ENCODE measurements at places on chromosomes 16 and 17.
A peak's percentile ranks its signal among the peaks of the same experiment; 100 is the strongest.

GRCh38 chr16:11517961-11518360 is 68.8 kb downstream of the LITAF start:
- DNase-seq, result no peak

- DNase-seq, result no peak
Observed at GRCh38 chr16:27083861-27084261, 17.1 kb downstream of the C16orf82 start.

DNA sequence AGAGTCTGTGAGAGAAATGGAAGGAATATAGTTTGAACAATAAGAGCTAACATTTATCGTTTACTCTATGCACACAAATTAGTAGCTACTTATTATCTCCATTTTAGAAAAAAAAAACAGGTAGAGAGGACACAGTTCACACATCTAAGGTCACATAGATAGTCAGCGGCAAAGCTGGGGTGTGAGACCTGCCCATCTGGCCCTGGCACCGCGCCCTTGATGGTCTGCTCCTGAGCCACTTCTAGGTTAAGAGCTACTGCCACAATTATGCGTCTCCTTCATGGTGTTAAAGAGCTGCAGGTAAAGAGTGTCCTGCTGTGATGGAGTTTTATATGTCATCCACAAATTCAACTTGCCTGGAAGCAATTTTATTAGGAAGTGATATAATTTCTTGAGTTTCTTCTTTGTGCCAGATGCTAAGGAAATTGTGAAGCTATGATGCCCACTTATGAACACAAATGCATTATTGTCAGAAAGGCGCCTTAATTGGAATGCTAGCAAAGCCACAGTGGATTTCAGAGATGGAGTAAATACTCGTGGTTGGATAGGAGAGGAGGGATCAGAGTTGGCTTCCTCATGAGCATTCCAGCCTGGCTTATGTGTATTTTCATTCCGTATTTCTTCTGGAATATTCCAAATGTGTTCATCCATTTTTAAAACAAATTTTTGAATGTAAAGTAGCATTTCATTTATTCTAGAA is 21.3 kb upstream of the MFSD6L start:
- no peak for DNase-seq

- no peak for DNase-seq
Observed at GRCh38 chr17:40309949-40310510, 1.1 kb downstream of the RARA start.

- no peak for DNase-seq
Observed at GRCh38 chr17:61528171-61528570, 62.8 kb downstream of the NACA2 start.

GRCh38 chr16:30184096-30184890 is 891 bp downstream of the CORO1A start:
- no peak for DNase-seq

DNA sequence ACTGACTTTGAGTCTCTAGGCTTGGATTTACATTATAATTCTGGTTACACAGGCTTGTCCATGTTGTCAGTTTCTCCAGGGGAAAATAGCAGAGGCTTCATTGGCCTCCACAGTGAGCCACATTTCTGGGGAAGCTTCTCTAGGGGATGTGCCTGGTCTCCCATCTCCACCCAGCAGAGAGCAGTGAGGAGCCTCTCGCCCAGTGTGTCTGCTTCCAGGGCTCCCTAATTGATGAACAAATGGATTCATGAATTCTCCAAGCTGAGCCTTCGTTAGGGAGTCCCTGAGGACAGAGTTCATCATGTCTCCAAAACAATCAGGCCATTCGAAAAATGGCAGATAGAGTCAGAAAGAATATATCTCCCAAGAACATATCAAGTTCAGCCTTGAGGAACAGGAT is 162.4 kb upstream of the TOX3 start:
- DNase-seq, result no peak

DNA sequence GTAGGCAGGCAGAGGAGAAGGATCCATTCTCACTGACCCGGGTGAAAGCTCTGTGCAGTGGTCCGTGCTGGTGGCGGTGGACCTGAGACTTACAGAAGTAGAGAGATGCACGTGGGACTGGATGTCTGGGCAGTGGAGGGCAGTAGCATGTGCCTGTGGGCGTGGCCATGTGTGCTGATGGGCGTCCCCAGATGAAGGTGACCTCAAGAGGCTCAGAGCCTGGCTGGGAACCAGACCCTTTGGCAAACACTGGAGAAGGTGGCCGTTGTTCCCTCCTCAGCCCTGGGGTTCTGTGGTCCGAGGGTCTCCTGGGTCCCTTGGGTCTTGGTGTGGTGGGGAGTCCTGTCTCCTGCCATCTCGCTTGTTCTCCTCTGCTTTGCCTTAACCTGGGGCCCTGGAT is 15.6 kb downstream of the WSCD1 start:
- no peak for DNase-seq

DNA sequence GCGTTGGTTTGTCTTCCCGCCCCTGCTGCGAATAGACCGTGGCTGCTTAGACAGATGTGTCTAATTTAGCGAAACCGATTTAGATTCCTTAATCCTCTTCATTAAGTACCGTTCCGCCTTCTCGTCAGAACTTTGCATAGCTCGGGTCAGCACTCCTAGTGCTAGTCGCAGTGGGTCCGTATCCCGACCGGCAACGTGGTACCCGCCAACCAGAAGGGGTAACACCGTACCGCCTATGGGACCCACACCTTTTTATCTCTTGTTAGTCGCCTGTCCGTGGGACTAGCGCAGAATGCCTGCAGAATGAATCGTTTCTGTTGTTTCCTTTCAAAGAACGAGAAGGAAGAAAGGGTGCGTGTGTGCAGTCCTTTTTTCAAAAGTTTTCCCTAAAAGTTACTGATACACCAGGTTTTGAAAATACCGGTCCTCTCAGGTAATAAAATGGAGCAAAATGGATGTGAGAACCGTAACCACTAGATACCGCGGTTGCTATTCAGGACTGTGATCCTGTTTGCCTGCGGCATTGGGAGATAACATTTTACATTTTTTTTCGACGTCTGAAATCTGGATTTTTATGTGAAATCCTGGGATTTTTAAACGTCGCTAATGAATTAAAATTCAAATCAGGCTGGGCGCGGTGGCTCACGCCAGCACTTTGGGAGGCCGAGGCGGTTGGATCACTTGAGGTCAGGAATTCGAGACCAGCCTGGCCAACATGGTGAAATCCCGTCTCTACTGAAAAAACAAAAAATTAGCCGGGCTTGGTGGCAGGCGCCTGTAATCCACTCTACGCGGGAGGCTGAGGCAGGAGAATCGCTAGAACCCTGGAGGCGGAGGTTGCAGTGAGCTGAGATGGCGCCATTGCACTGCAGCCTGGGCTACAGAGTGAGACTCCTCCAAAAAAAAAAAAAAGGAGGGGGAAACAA is 998 bp upstream of the SRSF1 start:
- DNase-seq, result no peak

- DNase-seq, result no peak
Observed at GRCh38 chr16:85029408-85029784, 1.8 kb downstream of the KIAA0513 start.

DNA sequence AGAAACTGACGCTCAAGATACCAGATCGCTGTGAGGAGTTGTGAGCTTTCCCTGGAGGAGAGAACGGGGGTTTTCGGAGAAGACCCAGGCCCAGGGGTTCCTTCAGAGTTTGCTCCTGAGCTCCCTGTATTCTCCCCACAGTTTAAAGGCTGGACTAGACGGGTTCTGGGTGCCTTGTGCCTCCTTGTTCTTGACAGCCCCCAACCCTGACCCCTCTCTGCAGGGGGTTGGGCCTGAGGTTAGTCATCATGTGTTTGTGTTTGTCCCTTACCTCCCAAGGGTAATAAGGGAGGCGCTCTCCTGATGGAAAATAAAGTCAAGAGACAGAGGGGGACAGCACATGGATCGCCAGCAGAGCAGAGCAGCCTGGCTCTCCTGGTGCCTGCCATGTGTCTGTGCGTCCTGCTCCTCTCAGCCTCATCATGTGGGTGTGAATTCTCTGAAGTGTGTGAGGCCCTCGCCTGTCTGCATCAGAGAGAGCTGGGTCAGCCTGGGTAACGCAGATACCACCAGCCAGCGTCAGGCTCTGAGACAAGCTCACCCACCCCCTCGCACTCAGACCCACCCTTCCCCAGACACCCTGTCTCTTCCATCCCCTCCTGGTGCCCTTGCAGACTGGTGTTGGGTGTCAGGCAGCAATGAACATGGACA is 8.7 kb downstream of the HEXIM2 start:
- no peak for DNase-seq

GRCh38 chr16:2054543-2055245 is 6.9 kb downstream of the TSC2 start:
- no peak for DNase-seq

GRCh38 chr17:44171931-44172455 is 1.5 kb downstream of the ASB16 start:
- no peak for DNase-seq

GRCh38 chr16:78057803-78058564 is 35.6 kb downstream of the CLEC3A start:
- no peak for DNase-seq

DNA sequence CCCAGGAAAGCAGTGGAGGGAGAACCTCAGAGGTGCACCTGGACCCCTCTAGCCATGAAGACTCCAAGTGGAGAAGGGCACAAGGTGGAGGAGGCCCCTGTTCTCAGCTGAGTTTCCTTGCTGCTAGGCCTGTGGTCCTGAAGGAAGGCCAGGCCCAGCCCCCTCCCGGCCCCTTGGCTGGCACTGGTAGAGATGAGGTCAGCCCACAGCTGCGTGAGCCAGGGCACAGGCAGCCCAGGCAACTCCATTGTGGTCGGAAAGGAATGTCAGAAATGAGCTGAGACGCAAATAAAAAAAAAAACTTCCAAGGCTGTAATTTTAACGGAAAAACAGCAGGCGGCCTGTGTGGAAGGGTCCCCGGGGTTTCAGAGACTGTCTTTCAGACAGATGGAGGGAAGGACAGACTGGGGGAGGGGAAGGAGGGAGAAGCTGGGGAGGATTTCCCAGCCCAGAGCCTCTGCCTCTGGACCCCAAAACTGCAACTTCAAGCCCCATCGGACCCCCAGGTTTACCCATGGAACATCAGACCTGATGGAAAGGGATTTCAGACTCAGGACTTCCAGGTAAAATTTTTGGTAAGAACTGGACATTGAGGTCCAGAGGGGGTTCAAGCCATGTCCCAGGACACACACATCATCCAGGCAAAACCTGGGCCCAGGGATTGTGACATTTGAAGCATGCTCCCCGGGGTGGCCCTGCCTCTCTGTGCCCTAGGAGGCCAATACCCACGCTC is 25.6 kb upstream of the MRPS23 start:
- peak; percentile 97 for DNase-seq

- DNase-seq, result peak; percentile 15
Observed at GRCh38 chr17:64531955-64532371, 25.2 kb downstream of the CEP95 start.

DNA sequence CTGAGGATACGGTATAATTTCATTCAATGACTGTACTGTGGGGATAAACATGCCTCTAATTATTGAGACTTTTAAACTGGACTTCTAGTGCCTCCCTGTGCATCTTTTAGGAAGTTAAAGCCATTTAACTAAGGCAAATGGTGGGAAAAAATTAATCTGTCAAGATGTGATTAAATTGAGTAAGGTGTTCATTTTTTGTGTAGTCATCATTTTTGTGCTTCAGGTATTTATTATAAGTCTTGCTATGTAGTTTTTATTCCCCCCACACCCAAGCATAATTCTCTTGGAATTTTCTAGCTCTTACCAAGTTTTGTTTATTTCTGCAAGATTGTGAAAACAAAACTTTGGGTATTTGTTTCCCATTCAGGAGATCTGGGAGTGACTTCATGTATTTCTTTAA is 10.2 kb downstream of the TAF15 start:
- no peak for DNase-seq

DNA sequence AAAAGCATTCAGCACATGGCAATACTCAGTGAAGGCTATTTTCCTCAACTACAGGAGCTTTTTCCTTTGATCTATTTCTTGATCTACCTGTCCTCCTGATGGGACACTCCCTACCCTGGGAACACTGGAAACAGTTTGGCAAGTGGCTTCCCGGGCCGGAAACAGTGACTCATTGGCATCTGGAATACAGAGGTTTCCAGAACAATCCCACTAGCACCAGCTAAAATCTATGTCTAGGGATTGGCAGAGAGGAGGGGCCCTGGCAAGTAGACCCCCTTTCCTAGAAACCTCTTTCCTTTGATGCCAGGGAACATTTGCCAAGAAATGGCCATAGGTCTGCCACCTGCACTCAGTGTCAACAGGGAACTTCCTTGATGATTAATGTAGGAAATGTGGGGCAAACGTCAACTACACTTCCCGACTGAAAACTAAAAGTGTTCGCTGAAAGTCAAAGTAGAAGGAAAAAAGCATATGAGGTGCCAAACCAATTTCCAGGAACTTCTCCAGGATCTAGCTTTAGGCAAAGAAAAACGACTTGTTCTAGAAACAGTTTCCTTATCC is 30.4 kb upstream of the FBXW10B start:
- DNase-seq, result no peak

DNA sequence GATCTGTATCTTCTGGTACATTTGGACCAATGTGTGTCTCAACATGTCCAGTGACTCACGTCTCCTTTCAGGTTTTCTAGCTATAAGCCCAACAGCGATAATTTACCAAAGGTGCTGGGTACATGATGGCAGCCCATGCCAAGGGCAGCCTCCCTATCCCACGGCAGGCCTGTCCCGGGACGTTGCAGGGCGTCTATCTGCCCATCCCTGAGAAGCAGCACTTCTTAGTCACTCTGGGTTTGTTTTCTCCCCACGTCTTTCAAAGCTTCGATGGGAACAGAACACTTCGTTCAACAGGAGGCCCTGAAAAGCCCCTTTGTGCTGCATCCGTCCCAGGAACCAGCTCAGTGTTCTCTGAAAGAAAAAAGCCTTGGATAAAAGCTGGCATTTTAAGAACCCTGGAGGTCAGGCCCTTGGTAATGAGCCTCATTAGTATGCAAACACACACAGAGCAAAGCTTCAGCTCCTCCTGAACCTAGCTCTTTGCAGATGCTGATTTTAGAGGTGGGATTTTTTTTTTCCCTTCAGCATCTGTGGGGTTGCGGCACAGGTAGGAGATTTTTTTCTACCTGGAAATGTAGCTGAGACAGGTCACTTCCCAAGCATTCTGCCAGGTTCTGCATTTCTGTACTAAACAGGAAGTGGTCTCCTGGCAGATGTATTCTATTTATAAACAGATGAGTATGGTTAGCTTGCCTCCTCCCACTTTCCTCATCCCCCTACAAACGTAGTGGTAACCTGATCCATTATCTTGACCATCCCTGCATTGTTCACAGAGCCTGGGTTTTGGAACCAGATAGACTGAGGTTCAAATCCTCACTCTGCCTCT is 17.5 kb upstream of the MT4 start:
- peak; percentile 58 for DNase-seq

GRCh38 chr17:64502021-64502420 is 4.1 kb downstream of the DDX5 start:
- no peak for DNase-seq

All from fibroblast of skin of left quadriceps (primary cell).